ENCODE measurements at places on chromosomes 7 and 10. TPM values are rescaled to one million over a fixed set of nuclear protein-coding genes. Genes with fewer than 3 reads are reported as not detected.
A peak's percentile ranks its signal among the peaks of the same experiment; 100 is the strongest.

PLAC9 gene
- 113 TPM for total RNA-seq

NPSR1 gene
- total RNA-seq, result not detected

KLF14 gene
- 0.12 TPM for total RNA-seq

- DNase-seq, result no peak
- no peaks in the 10 kb centered on the region for H3K4me1 ChIP-seq
- no peaks in the 10 kb centered on the region for H3K36me3 ChIP-seq
- no peak overlapping the region for H3K4me3 ChIP-seq
- H3K27ac ChIP-seq, result no peak overlapping the region
Observed at GRCh38 chr10:82515256-82515655, 640.3 kb downstream of the NRG3 start.

DNA sequence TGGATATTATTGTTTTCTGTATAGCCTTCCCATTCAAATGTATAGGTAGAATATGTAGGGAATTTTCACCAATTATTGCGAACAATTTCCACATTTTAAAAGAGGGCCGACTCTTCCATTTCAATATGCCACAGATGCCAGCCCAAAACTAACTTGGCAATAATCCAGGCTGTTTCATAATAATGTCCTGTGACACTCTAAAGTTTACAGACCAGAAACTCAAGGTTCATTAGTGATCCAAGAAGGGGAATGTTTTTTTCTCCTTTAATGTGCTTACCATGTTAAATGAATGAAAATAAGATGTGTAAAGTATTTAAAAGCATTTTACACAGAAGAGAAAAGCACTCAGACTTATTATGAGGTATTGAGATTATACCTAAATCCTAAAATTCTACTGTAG lies 63.0 kb upstream of the FAM3C start:
- DNase-seq, result no peak
- H3K27ac ChIP-seq, result no peak overlapping the region
- no peaks in the 10 kb centered on the region for H3K4me1 ChIP-seq
- no peak overlapping the region for H3K4me3 ChIP-seq
- no peaks in the 10 kb centered on the region for H3K27me3 ChIP-seq

DNA sequence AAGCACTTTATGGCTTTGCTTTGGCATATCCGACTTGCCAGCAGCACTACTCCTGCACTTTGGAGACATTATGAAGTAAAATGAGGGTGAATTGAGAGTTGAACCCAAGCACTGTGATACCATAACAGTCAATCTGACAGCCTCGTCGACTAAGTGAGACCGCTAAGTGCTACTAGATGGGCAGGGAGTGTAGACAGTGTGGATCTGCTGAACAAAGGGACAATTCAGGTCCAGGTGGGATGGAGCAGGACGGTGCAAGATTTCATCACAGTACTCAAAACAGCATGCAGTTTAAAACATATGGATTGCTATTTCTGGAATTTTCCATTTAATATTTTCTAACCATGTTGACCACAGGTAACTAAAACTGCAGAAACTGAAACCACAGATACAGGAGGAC lies 20.8 kb upstream of the PRTFDC1 start:
- no peak for DNase-seq
- H3K27me3 ChIP-seq, result no peaks in the 10 kb centered on the region
- no peak overlapping the region for H3K4me3 ChIP-seq
- H3K36me3 ChIP-seq, result no peaks in the 10 kb centered on the region
- H3K27ac ChIP-seq, result no peak overlapping the region

- no peaks in the 10 kb centered on the region for H3K27me3 ChIP-seq
- peak; percentile 94 for DNase-seq
- H3K36me3 ChIP-seq, result no peaks in the 10 kb centered on the region
- no peak overlapping the region for H3K4me3 ChIP-seq
Observed at GRCh38 chr10:119658274-119658673, 7.1 kb downstream of the BAG3 start.

GRCh38 chr7:92221766-92222165 lies 23.9 kb downstream of the KRIT1 start:
- H3K4me3 ChIP-seq, result no peak overlapping the region
- H3K4me1 ChIP-seq, result no peaks in the 10 kb centered on the region
- no peaks in the 10 kb centered on the region for H3K27me3 ChIP-seq
- H3K27ac ChIP-seq, result no peak overlapping the region
- no peak for DNase-seq

DNA sequence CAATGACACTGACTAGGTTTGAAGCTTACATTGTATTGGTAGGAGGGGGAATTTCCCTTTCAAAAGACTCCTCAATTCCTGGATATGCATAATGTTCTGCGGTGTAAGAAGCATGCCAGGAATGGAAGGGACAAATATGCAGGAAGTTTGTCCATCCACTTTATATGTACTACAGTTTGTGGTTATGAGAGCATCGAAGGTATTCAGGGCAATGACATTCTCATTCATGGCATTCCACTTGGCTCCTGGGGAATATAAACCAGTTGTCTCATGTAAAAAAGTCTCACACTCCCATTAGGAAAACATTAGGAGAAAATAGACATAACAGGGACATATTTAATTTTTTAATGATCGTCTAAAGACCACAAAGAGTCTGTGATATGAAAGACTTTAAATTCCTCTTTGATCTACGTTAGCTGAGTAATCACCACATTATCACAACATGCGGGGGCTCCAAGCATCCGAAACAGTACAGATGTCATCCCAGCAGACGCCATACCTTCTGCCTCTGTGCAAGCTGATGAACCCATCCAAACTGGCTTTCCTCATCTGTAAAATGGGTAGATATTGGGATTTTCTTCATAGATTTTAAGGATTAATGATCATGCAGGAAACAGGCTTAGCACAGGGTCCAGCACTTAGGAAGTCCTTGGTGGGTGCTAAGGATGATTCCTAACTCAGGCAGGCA lies 675.3 kb downstream of the INHBA start:
- no peaks in the 10 kb centered on the region for H3K27me3 ChIP-seq
- H3K27ac ChIP-seq, result no peak overlapping the region
- H3K4me1 ChIP-seq, result no peaks in the 10 kb centered on the region
- no peak overlapping the region for H3K4me3 ChIP-seq
- DNase-seq, result no peak

DNA sequence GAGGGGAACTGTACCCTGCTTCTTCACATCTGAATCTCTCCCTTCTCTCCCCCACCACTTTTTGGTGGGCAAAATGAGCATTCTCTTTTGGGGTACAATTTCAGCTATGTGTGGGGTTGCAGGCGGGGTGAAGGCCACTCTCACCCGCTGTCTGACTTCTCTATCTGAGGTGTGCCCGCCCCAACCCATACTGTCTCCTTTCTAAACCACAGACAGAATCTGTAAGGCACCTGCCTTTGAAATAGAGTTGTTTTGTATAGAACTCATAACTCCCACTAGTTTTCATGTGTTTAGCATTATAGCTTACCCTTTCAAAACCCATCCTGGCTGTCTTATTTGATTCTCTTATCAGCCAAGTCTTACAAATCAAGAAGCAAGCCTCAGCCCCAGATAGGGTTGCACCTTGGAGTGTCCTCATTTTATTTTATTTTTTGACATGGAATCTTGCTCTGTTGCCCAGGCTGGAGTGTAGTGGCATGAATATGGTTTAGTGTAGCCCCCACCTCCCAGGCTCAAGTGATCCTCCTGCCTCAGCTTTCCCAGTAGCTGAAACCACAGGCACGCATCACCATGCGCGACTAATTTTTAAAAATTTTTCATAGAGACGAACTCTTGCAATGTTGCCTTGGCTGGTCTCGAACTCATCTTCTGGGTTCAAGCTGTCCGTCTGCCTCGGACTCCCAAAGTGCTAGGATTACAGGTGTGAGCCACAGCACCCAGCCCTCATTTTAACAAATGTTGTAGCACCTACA lies 11.9 kb downstream of the TSPAN14 start:
- H3K4me1 ChIP-seq, result no peaks in the 10 kb centered on the region
- no peaks in the 10 kb centered on the region for H3K27me3 ChIP-seq
- no peak for DNase-seq
- no peaks in the 10 kb centered on the region for H3K36me3 ChIP-seq
- no peak overlapping the region for H3K27ac ChIP-seq
- H3K4me3 ChIP-seq, result no peak overlapping the region

DNA sequence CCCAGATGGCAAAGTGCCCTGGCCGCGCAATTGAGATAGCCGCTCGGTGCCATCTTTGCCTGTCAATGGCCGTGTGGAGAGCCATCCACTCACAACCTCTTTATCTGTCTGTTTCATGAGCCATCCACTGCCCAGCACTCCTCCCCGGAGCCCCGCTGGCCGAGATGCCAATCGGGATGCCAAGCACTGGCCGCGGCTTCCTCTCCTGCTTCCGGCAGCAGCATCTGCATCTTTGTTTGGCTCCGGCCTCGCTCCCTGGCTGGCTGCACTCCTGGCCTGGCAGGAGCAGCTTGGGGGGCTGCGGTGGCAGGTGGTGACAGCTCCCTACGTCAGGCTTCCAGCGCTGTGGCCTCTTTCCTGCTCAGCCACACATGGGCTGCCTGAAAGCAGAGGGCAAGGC lies 231.7 kb downstream of the USP6NL start:
- H3K27me3 ChIP-seq, result no peaks in the 10 kb centered on the region
- DNase-seq, result no peak
- H3K27ac ChIP-seq, result no peak overlapping the region
- no peaks in the 10 kb centered on the region for H3K36me3 ChIP-seq
- no peak overlapping the region for H3K4me3 ChIP-seq
- no peaks in the 10 kb centered on the region for H3K4me1 ChIP-seq

DNA sequence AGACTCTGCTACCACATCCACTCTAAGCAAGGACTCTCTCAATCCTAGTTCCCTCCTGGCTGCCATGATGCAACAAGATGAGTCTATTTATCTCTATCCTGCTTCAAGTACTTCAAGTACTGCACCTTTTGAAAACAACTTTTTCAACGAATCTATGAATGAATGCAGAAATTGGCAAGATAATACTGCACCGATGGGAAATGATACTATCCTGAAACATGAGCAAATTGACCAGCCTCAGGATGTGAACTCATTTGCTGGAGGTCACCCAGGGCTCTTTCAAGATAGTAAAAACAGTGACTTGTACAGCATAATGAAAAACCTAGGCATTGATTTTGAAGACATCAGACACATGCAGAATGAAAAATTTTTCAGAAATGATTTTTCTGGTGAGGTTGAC lies 40.7 kb downstream of the AHR start:
- peaks cover 5% of the 10 kb centered on the region for H3K4me1 ChIP-seq
- H3K4me3 ChIP-seq, result no peak overlapping the region
- H3K27me3 ChIP-seq, result no peaks in the 10 kb centered on the region
- H3K27ac ChIP-seq, result no peak overlapping the region

DNA sequence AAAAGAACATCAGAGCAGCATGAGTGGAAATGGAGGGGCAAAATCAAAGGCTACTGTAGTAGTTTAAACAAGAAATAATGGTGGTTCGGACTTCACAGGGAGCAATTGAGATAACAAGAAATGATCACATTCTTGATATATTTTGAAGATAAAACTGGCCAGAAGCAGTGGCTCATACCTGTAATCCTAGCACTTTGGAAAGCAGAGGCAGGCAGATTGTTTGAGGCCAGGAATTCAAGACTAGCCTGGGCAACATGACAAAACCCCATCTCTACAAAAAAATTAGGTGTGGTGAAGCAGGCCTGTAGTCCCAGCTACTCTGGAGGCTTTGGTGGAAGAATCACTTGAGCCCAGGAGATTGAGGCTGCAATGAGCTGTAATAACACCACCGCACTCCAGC lies 22.9 kb downstream of the EEF1AKMT2 start:
- H3K27me3 ChIP-seq, result no peaks in the 10 kb centered on the region
- no peak overlapping the region for H3K4me3 ChIP-seq
- no peak overlapping the region for H3K27ac ChIP-seq
- no peak for DNase-seq
- H3K36me3 ChIP-seq, result no peaks in the 10 kb centered on the region

GRCh38 chr10:121409466-121410104 lies 188.7 kb downstream of the FGFR2 start:
- H3K27ac ChIP-seq, result no peak overlapping the region
- DNase-seq, result no peak
- no peak overlapping the region for H3K4me3 ChIP-seq
- no peaks in the 10 kb centered on the region for H3K27me3 ChIP-seq

DNA sequence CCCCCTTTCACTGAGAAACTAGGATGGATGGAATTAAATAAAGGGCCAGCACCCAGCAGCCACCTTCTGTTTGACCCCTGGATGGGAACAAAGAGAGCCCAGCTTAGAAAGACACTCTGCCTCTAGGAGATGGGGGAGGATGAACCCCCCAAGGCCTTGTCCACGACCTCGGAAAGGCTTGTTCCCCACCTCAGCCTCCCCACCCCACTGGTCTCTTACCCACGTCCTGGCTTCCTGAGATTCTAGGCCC lies 9.7 kb downstream of the ITPRIP start:
- peaks cover 6% of the 10 kb centered on the region for H3K4me1 ChIP-seq
- no peak for DNase-seq
- H3K36me3 ChIP-seq, result no peaks in the 10 kb centered on the region

GRCh38 chr7:27182861-27183681 lies 2.0 kb downstream of the HOXA11 start:
- no peaks in the 10 kb centered on the region for H3K4me1 ChIP-seq
- no peak overlapping the region for H3K4me3 ChIP-seq
- H3K36me3 ChIP-seq, result no peaks in the 10 kb centered on the region

DNA sequence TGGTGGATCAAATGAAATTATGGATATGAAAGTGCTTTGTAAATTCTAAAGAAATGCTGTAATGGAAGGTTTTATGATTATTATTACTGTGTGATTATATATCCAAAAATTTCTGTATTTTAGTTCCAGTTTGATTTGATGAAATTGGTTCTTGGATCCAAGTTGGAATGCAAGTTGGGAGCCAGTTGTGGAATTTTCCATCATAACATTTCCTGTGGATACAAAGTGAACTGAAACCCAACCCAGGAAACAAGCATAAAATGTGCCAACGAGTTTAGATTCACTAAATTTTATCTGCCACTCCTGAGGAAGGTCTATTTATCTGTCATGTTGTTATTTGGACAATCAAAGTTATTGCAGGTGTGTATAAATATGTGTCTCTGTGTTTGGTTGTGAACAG lies 131.4 kb upstream of the MDFIC start:
- peaks cover 6% of the 10 kb centered on the region for H3K4me1 ChIP-seq
- no peaks in the 10 kb centered on the region for H3K27me3 ChIP-seq

- no peak overlapping the region for H3K27ac ChIP-seq
- H3K4me3 ChIP-seq, result no peak overlapping the region
Observed at GRCh38 chr10:131149586-131149985, 161.9 kb downstream of the TCERG1L start.

- DNase-seq, result no peak
- H3K36me3 ChIP-seq, result no peaks in the 10 kb centered on the region
- no peaks in the 10 kb centered on the region for H3K4me1 ChIP-seq
Observed at GRCh38 chr10:16904049-16904448, 86.8 kb upstream of the RSU1 start.

GRCh38 chr7:158445421-158446175 lies 142.0 kb downstream of the PTPRN2 start:
- no peaks in the 10 kb centered on the region for H3K4me1 ChIP-seq
- H3K36me3 ChIP-seq, result no peaks in the 10 kb centered on the region
- no peak overlapping the region for H3K4me3 ChIP-seq
- no peak overlapping the region for H3K27ac ChIP-seq

GRCh38 chr7:46145412-46145811 lies 224.3 kb upstream of the IGFBP3 start:
- no peaks in the 10 kb centered on the region for H3K36me3 ChIP-seq
- no peaks in the 10 kb centered on the region for H3K27me3 ChIP-seq
- DNase-seq, result no peak
- no peak overlapping the region for H3K4me3 ChIP-seq
- H3K27ac ChIP-seq, result no peak overlapping the region

Data from aorta (tissue), 5 donors.